A549 treated with Hydrocortisone at 1 μM for 4 hours (cell line): ENCODE measurements at places on chromosomes 7 and 10. TPM values are rescaled to one million over a fixed set of nuclear protein-coding genes. Genes with fewer than 3 reads are reported as not detected.

Gene GIMAP2
- 0.08 to 0.15 TPM (median 0.09 TPM) in 3 of 5 replicates, not detected in the others for total RNA-seq

Gene NAT16
- total RNA-seq = 0.08 to 0.17 TPM (median 0.15 TPM) in 5 replicates

Gene DENND2A
- total RNA-seq = 0.39 to 0.98 TPM (median 0.76 TPM) in 5 replicates

Gene JCAD
- 15.6 to 24.1 TPM (median 17.9 TPM) in 5 replicates for total RNA-seq
